Ovary (tissue), 10 donors: ENCODE measurements at places on chromosomes 7 and 10.

- DNase-seq: no peak
Observed at GRCh38 chr10:104038958-104039752, 46.5 kb downstream of the COL17A1 start.

GRCh38 chr7:111558991-111559390 lies 3.3 kb downstream of the IMMP2L start:
- DNase-seq: no peak

DNA sequence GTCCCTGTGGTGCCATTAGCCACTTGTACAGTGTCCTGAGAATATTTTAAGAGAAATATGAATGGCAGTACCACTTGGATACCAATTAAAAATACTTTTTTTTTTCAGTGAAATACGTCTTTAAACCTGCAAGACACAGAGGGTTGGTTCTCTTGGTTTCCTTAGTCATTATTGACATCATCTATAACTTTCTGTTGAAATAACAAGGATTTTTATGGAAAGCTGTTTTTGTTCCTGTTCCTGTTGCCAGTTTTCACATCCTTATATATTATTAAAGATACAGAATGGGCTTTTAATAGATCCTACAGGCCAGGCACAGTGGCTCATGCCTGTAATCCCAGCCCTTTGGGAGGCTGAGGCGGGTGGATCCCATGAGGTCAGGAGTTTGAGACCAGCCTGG lies 579.9 kb downstream of the AUTS2 start:
- no peak for DNase-seq

DNA sequence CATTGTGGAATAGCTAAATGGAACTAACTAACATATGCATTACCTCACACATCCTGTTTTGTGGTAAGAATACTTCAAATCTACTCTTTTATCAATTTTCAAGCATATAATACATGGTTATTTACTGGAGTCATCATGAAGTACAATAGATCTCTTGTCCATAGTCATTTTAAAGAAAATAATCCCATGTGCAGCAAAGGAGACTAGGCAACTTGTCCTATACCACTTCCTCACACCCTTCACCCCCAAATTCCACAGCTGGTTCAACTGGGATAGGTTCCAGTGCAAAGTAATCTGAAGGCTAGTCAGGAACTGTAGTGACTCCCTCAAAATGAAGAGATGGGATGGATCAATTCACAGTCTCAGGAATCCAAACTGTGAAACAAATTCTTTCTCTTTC lies 176.1 kb downstream of the SGMS1 start:
- DNase-seq: no peak

- no peak for DNase-seq
Observed at GRCh38 chr10:22646388-22646853, 68.0 kb downstream of the PIP4K2A start.

- no peak for DNase-seq
Observed at GRCh38 chr7:111113263-111114017, 22.5 kb downstream of the LRRN3 start.

DNA sequence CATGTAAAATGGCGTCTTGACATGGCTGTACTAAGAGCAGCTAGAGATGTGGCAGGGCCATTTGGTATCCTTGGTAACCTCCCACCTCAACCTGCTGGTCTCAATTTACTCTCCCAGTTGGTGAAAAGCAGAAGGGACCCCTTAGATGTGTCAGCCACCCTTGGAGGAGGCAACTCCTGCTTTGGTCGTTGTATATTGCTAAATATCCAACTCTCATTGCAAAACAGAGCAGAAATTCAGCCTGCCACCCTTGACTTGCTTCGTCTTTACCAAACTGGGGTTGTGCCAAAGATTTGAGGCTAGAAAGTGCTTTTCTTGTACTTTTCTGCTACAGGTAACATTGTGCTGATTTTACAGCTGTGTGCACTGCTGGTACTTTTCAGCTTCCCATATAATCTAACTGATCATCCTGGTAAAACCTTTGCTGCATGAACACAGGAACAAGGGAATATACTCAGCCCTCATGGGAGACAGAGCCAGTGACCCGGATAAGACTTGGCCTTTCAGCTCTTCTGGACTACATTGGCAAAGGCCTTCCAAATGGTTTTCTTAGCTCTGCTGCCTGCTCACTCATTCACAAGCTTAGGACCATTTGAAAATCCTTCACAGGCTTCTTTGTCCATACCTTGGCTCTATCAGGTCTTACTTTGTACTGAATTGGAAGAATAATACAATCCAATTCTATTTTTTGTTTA lies 2.2 kb upstream of the VSTM4 start:
- DNase-seq: no peak

- no peak for DNase-seq
Observed at GRCh38 chr10:44126291-44126717, 258.6 kb downstream of the CXCL12 start.

- no peak for DNase-seq
Observed at GRCh38 chr7:7236041-7236440, 53.7 kb downstream of the C1GALT1 start.

- no peak for DNase-seq
Observed at GRCh38 chr10:124484661-124485060, 23.0 kb downstream of the LHPP start.

GRCh38 chr7:50206453-50207250 lies 97.9 kb upstream of the IKZF1 start:
- DNase-seq: no peak

GRCh38 chr10:69844698-69845097 lies 43.0 kb downstream of the COL13A1 start:
- no peak for DNase-seq

DNA sequence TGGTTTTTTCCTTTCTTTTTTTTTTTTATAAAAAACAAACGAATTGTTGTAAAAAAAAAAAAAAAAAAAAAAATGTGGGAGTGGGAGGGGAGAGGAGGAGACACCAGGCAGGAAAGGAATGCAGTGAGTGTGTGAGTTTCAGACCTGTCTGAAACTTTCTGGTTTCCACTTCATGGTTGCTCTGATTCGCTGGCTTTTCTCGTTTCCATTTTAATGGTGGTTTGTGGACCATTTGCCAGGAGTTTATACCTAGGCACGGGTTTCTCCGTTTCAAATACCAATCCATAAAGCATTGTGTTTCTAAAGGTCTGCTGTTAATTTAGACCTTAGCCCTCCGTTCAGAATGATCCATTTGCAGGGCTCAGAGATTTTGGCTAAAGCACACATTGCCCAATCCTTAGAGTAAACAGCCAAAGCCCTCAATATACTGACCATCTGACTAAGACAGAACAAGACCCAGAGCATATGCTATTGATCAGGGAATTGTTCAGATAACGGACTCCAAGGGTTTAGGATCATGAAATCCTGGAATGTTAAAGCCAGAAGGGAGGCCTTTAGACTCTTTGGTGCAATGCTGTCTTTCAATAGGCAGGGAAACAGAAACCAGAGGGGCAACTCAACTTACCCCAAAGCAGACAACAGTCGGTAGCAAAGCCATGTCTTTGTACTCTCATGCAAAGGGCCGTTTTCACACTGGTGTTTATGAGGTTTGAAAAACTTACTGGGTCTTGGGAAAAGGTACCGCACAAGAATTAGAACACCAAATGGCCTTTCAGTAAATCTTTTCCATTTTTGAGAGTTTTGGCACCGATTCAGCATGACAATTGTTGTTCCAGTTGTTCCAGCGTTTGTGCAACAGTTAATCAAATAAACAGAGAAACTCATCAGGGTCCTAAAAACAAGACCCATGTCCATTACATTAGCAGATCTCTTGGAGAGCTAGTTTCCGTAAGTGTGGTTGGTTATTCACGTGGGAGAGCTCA lies 94.3 kb upstream of the AGBL3 start:
- DNase-seq: no peak

- DNase-seq: no peak
Observed at GRCh38 chr10:129958629-129959543, 5.2 kb downstream of the EBF3 start.

DNA sequence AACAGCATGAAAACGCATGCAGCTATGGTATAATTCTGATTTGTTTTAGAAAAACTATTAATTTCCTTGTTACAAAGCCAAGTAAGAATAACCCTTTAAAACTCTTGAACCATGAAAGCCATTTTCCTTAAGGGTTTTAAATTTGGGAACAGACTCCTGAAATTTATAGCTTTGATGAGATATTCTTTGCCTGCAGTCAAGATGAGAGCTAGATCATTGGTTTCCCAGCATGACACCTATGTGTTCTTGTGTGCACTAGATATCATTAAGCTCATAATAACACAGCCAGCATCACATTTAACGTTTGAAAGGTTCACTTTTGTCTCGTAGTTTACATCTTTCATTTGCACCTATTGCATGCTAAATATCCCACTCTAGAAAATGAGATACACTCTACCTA lies 202.2 kb downstream of the PHF14 start:
- no peak for DNase-seq

- no peak for DNase-seq
Observed at GRCh38 chr10:784403-785088, 95.1 kb upstream of the DIP2C start.

DNA sequence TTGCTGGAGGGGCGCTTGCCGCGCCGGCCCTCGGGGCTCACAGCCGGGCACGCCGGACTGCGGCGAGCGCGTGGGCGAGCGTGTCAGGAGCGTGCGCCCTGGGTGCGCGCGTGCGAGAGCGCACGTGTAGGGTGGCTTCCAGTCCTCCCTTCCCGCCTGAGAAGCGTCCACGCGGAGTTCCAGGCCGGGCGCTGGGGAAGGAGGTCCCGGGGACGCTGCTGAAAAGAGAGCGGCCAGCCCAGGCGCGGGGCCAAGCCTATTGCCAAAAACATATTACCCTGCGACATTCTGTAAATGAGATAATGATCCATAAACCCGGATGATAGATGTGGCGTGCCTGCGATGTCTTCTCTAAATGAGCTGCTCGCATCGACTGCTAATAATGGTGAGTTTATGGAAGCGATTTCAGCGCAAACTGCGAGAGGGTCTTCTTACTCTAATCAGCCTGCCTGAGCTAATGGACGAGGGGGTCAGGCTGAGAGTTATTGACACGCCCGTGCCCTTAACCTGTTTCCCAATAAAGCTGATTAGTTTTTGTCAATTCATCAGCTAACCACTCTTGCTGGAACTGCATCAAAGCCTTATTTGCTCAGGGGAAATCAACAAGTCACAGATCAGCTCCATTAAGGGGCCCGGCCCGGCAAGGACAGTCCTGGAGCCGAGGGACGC lies 8.0 kb upstream of the MNX1 start:
- no peak for DNase-seq

DNA sequence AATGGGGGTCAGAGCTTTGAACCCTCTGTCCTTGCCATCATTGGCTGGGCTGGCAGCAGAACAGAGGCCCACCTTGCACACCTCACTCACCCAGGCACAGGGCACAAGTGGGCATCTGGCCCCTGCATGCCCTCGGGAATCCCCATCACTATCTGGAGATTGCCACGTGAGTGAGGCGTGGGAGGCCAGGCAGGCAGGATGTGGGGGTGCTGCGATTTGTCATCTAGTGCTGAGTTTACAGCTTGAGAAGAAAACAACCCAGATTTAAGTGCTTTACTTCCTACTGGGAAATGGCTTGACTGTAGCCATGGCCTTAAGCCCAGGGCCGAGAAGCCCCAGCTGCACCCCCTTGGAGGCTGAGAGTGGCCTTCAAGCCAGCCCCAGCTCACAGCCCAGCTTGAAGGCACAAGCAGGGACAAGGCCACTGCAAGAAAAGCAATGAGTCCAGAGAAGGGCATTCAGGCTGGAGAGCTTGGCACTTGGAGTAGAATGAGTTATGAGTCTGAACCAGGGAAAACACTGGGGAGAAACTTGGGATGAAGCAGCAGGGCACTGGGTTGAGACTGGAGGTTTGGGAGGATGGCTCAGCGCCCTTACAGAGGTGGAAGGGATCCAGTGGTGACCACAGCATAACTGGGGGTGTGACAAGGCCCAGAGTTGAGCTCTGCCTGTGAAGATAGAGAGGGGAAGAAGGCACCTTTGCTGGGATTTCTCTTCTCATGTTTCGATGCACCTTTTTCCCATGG lies 123.0 kb downstream of the CXCL12 start:
- no peak for DNase-seq

DNA sequence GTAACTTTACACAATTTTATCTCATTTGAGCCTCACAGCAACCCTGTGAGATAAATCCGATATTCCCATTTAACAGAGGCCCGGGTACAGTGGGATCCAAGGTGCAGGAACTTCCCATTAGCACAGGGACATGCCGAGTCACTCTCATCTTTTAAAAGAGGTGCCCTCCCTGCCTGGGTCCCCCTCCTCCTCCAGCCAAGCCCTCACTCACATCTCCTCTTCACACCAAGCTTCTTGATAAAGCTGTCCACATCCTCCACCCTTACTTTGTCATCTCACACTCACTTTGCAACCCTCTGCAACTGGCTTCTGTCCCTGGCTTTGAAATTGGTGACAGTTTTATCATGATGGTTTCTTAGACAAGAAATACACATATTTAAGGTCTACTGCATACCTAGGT lies 144.6 kb upstream of the RHEB start:
- no peak for DNase-seq

- DNase-seq: no peak
Observed at GRCh38 chr7:69422574-69422985, 175.7 kb upstream of the AUTS2 start.

- DNase-seq: no peak
Observed at GRCh38 chr7:157136372-157136771, 2.4 kb upstream of the UBE3C start.
